ENCODE measurements at places on chromosomes 3 and 15.

DNA sequence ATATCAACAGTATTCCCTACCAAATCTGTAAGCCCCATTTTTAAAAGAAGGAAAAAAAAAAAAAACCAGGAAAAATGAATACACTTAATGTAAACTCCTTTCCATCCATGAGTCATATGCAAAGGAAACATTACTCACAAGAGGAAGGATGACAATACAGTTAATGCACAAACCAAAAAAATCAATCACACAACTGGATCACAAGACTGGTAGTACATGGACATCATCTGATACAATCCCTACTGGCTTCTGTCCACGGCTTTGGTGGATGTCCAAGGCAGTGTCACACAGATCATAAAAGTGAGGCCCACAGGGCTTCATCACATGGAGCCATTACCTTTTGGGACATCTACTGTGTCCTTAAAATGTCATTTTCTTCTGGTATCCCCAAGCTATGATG, 44.0 kb downstream of the SUCLG2 start:
- no peak for DNase-seq

DNA sequence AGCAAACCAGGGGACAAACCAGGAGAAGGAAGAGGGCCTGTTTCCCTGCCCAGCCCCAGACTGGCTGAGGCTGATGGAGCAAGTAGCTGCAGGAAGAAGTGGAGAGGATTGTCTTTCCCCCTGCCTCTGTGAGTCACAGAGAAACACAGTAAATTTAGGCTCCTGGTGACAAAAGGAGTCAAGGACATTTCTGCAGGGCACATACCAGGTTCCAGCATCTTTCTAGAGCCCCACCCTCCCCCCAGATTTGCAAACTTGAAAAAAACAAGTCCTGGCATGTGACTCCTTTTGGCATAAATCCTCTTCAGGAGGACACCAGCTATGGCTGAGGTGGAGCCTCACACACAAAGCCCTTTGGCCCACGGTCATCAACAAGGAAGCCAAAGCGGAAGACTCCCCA, 17.8 kb downstream of the PLD1 start:
- DNase-seq: no peak

GRCh38 chr15:72967811-72968530, 84.3 kb upstream of the NEO1 start:
- no peak for DNase-seq

- DNase-seq: no peak
These were observed 17.6 kb downstream of the CTSH start for GRCh38 chr15:78927077-78927790.

- DNase-seq: peak; percentile 29
These were observed 692.9 kb downstream of the ZPLD1 start for GRCh38 chr3:103127737-103128136.

- DNase-seq: no peak
These were observed 44.2 kb downstream of the SOX2 start for GRCh38 chr3:181755959-181756358.

- no peak for DNase-seq
These were observed 242.3 kb downstream of the FHIT start for GRCh38 chr3:61008998-61009380.

DNA sequence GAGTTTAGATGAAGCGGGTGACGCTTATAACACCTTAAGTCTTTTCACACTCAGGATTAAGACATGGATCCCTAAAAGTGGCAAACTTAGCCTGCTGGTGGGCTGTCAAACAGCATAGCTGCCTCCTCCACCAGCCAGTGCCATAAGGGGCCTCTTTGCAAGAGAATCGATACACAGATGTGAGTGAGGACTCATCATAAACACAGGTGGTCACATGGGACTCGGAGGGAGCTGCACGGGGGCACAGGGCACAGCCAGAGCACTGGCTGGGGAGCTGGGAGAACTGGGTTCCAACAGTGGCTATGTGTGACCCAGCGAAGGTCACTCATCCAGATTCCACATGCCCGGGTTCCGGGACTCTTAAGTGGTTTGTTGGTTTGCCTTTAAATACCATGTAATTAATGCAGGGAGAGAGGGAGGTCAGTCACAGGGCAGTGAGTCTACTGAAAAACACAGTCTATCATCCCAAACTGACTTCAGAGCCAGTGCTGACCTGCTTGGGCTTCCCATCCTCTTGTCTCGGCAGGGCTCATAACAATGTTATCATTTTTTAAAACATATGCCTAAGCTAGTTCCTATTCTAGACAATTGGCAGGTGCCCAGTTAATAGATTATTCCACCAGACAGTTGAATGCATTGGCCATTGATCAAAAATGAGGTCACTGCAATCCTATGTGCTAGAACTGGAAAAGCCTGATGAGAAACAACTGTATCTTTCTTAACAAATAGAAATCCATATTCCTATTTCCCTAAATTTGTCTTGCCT, 51.8 kb downstream of the SLC12A8 start:
- no peak for DNase-seq

DNA sequence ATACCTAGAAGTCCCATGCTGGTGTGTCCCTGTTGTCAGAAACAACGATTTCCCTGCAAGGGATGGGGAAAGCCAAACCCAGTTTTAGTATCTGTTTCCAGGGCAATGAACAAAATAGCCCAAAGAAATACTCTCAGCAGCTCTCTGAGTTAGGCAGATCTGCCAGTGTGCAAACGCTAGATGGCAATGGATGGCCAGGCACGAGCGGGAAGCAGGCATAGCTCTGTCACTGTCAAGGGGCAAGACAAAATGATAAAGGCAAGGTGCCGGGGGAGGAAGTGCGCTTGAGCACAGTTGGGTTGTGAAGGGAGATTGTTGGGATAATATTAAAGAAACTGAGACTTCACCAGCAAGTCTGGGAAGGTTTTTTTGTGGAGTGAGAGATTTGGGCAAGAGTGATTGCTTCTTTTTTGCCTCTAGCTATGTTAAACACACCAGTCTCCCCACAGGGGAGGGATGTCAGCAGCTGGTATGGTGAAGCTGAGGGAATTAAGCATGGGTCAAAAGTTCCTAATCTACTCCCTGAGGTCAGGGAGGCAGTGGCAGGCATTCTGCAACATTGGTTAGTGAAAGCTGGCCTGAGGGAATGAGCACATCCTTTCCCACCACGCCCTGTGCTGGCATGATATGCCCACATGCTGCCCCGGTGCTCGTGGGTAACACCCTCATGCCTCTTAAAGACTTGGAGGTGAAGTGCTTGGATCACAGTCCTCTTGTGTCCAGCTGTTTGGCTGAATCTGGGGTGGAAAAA, 117.5 kb downstream of the PDCD6IP start:
- no peak for DNase-seq

DNA sequence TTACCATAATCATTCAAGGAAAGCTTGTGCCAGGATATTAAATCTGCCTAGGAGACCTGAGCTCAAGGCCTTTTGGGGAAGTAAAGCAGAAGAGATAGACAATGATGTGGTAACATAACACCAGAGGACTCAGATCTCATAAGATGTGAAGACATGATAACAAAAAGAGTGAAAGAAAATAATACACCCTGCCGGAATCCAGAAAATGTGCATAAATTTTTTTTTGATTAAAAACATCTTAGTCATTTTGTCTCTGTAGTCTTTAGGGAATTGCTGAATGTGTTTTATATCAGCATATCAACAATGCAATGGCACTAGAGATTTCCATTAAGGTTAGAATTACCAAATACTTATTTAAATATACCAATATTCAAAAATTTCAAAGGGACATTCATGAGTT, 326.8 kb upstream of the ROBO1 start:
- no peak for DNase-seq

DNA sequence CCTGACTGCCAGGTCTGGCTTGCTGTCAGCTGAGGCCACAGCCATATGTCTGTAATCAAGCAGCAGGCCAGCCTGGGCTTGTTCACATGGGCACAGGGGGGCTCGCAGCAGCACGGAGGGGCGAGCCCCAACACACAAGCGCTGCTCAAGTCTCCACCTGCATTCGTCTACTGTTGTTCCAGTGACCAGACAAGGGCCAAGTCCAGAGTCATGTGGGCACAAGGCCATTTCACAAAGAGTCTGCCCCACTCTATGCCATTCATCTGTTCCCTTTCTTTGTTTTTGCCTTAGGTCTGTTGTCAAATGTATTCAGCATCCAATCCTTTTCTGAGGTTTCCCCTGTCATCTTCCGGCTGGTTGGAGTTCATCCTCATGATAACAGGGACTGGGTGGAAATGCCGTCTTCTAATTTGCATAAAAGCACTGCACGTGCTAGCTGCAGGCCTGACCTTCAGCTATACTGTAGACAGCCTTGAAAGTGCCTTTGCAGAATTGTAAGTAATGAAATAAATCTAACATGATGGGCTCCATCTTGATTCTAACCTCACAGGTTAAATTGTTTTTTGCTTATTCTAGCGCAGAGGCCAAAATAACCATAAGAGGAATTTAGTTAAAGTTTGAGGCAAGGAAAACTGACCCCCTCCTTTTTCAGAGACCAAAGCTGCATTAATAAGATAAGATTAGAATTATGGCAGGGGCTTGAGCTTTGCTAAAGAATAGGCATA, 28.6 kb upstream of the KBTBD12 start:
- DNase-seq: no peak

GRCh38 chr3:50264383-50264963, 4.5 kb upstream of the SEMA3B start:
- DNase-seq: no peak

DNA sequence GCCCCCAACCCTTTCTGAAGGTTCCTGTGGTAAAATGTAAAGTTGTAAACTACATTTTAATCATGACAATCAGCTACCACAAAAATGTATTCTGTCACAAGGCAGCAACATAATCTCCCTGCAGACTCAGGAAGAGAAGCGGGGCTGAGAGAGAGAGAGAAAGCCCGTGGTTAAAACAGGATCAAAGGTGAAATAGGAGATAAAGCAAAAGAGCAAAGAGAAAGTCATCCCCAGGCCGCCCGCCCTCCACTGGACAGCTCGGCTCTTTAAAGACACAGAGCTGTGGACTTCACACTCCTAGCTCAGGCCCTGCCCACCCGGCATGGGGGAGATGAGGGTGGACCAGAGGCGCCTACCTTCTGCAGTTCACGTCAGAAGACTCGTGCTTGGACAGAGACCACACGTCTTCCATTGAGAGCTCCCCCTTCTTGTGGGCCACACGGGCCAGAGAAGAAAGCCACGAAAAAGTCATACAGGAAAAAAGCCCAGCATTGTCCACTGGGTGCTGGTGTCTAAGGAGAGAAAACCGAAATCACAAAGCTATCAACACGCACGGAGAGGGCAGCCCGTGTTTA, 29.4 kb downstream of the ABCC5 start:
- no peak for DNase-seq
